ENCODE measurements at places on chromosomes 16 and 17.

GRCh38 chr17:48586355-48587258, 3.4 kb downstream of the HOXB3 start:
- DNase-seq = peak; percentile 64

GRCh38 chr16:79175286-79176057, 425.1 kb downstream of the MAF start:
- no peak for DNase-seq

DNA sequence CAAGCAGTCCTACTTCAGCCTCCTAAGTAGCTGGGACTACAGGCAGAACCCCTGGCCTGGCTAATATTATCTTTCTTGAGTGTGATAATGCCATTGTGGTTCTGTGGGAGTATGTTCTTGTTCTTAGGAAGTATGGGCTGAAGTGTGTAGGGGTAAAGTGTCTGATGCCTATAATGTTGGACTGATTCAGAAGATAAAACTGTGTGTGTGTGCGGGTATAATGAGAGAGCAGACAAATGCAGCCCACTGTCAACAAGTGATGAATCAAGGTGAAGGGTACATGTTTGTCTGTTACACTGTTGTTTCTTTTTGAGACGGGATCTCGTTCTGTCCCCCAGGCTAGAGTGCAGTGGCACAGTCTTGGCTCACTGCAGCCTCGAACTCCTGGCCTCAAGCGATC, 127.5 kb downstream of the CLEC16A start:
- no peak for DNase-seq

DNA sequence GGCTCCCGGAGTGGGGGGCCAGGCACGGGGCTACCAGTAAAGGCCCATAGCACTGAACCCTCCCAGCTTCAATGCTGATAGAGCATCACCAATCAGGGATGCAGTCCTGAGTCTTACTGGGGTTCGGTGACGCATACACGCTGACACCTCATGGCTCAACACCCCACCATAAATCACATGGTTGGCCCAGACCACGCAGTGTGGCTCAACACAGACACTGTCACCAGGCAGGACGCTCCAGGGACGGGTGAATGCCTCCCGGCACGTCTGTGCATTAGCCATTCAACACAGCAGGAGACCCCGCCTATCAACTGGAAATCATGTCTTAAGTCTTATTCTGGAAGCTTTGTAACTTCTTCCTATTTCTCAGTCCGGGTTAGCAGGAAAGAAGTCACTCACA, 35.0 kb downstream of the NECAB2 start:
- no peak for DNase-seq

DNA sequence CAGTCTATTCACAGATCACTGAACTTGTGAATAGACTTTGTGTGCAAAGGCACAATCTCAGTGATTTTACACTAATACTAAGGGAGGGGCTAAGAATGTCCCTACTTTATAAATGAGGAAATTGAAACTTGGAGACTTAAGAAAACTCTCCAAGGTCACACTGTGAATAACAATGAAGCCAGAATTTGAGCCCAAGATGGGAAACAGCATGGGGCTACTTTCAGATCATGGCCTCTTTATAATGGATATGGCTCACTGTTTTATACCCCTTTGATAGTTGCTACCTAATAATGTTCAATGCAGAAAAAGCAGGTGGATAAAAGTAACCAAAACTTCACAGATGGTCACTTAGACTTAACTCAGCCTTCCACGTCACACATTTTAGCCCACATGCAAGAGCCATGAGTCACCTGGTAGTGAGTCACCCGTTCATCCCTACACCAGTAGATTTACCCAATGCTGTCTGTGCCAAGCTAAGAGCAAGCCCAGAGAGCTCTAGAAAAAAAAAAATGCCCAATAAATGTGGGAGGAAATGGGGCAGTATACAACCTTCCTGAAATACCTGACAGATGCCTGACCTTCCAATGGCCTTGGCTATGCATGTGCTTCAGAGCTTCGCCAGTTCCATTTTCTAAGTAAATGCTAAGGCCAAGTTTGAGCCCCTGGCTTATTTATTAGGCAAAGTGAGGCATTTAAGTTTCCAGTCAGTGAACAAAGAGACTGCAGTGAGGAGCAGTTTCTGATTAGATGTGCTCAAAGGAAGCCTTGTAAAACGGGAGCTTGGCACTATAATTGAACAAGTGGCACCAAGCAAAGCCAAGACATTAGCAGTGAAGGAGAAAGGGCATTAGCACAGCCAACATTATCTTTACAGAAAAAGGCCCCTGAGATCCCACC, 219.7 kb downstream of the TMEM114 start:
- peak; percentile 94 for DNase-seq

DNA sequence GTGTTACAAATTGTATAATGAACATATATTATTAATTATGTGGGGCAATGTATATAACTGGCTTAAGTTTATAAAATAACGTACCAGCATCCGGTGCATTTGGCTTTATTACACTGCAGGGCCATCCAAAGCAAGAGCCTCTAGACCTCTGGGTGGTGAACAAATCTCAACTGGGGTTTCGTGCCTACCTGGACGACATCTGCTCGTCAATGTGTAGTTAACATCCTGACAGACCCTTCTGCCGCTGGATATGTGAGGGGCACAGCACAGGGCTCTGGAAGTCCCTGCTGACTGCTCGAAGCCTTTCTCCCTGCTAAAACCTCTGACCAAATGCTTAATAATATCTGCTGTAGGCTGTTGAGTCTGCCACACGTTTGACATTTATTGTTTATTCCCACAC, 2.3 kb downstream of the TMEM186 start:
- no peak for DNase-seq

- DNase-seq = no peak
These were observed 21.4 kb downstream of the CARD14 start for GRCh38 chr17:80191192-80191591.

- DNase-seq = no peak
These were observed 17.7 kb upstream of the DOC2B start for GRCh38 chr17:199191-199604.

GRCh38 chr17:74512624-74513091, 18.6 kb downstream of the CD300LB start:
- DNase-seq = peak; percentile 87

GRCh38 chr16:66741950-66742808, 9.2 kb downstream of the DYNC1LI2 start:
- DNase-seq = peak; percentile 16

GRCh38 chr16:67170168-67170948, at the start of gene NOL3:
Gene NOL3 (plus strand): TSS chr16:67170538.
- DNase-seq = peak; percentile 92

DNA sequence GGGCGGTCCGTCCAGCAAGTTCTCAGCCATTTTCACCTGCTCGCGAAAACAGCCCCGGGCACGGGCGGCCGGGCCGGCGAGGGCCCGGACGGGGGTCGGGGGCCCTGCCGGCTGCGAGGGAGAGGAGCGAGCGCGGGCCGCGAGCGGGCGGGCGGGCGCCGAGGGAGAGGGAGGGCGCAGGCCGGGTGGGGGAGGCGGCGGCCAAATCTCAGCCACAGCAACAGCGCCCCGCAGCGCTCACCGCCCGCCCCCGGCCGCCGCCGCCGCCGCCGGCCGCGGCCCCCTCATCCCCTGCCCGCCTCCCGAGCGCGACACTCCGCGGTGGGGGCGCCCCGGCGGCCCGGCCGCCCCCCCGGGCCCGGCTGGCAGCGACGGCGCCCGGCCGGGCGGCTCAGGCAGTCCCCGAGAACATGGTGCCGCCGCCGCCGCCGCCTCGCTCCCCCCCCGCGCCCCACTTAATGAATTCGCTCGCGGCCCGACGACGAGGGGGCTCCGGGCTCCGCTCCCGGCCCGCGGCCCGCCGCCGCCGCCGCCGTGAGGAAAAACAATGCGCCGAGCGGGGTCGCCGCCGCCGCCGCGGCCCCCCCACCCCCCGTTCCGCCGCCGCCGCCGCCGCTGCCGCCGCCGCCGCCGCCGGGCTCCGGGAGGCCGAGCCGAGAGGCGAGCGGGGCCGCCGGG, 487 bp downstream of the CREBBP start:
- DNase-seq = peak; percentile 71

DNA sequence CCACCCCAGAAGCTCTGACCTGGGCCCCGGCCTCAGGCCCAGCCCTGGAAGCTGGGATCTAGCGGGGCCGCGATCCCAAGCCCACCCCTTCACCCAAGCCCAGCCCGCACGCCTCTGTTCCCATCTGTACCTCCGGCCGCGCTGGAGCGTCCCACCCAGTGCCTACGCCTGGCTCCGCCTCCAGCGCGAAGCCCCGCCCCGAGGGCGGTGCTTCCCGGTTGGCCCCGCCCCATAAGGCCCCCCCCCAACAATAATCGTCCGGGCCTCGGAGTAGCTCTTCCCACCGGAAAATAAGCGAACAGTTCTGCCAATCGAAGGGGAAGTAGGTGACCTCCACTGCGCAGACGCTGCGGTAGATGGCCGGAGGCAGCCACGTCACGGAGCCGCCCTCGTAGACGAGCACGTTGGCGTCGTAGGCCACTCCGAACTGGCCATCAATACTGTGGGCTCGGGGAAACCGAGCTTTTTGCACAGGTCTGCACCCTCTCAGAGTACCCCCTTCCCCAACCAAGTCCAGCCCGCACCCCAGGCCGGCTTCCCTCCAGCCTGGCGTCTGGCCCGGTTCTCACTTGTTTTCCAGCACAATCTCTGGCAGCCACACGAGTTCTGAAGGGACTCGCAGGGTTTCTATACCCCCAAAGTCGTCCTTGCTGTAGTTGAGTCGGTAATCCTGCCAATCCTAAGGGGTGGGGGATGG, 1.1 kb downstream of the CHRNE start:
- no peak for DNase-seq

DNA sequence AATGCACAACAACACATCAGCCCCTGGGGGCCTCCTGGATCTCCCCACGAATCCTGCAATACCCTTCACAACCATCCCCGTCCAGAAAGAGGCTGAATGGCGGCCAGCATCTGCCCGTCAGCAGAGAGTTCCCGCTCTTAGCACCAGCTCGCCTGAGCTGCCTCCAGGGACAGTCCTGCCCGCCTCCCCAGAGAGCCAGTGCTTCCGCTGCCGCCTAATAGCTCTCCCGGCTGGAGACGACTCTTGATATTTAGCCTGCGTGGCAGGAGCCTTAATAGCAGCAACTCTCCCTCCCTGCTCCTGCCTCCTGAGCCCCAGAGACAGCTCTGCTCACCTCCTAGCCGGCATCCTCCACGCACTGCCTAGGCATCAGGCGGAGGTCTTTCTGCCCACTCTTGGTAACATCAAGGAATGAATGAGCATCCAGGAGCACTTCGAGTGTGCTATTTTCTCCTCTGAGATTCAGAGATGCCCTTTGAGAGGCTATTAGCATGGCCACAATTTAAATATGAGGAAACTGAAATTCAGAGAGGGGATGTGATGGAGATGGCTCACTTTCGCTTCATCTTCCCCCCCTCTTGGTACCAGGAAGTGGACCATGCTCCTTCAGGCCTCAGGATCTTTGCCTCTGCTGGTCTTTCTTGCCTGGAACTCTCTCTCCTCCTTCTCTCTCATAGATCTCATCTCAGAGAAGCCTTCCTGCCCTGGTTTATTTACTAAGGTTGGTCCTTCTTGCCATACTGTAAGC, 67.9 kb downstream of the RAI1 start:
- no peak for DNase-seq
